Frontal cortex (tissue), 4 donors: ENCODE measurements at places on chromosomes 5 and 9. TPM values are rescaled to one million over a fixed set of nuclear protein-coding genes. Genes with fewer than 3 reads are reported as not detected.

DNA sequence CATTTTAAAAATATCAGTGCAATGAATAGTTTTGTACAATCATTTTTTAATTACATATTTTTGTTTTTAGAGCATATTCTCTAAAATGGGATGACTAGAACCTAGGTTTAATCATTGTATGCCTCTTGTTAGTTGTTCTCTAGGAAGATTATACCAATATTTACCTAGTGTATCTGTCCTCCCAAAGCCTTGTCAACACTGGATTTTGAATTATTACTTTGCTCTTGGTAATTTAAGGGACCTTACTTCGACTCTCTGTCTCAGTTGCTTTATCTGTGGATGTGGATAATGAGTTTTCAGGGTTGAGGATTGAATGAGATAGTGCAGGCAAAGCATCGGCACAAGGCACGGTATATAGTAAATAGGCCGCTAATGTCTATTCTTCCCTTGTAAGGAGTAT lies 10.9 kb upstream of the PIP5K1B start:
- no peak for DNase-seq

The MARCOL gene
- not detected for total RNA-seq

DNA sequence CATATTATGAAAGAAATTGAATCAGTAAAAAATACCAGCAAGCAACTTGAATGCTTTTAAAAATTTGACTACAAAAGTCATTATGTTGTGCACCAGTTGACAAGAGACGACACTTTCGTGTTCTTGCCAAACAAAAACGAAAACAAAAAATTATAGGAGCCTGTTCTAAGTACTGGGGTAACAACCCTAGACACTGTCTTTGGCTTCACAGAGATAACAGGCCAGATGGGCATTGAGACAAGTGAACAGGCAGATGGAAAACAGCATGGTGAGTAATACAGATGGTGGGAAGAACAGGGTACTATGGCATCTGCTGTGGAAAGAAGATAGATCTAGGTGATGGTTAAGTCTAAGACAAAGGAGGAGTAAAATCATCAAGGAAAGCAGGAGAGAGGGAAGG lies 99.0 kb downstream of the CDH12 start:
- DNase-seq, result no peak

DNA sequence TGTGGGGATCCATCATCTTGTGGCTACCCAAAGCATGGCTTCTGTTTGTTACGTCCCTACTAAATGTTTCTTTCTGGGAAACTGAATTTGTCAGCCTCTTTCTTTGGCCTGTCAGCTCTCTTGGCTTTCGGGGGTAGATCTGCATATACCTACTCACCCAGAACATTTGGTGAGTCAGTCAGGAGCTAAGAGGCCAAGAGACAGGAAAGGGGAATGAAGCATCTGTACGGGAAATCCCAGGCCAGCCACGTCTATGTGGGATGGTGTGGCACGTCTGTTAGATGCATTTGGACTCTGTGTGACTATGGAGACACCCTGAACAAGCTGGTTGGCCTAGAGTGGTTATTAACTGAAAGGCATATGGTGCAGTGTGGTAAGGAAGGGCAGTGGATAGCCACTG lies 58.1 kb downstream of the CDO1 start:
- no peak for DNase-seq

- no peak for DNase-seq
Measured at GRCh38 chr9:126412905-126413304, 86.3 kb downstream of the MVB12B start.

GRCh38 chr5:151947931-151948608 lies 23.4 kb upstream of the GLRA1 start:
- no peak for DNase-seq

GRCh38 chr9:35566417-35566816 lies 38.6 kb upstream of the TESK1 start:
- DNase-seq, result no peak

DNA sequence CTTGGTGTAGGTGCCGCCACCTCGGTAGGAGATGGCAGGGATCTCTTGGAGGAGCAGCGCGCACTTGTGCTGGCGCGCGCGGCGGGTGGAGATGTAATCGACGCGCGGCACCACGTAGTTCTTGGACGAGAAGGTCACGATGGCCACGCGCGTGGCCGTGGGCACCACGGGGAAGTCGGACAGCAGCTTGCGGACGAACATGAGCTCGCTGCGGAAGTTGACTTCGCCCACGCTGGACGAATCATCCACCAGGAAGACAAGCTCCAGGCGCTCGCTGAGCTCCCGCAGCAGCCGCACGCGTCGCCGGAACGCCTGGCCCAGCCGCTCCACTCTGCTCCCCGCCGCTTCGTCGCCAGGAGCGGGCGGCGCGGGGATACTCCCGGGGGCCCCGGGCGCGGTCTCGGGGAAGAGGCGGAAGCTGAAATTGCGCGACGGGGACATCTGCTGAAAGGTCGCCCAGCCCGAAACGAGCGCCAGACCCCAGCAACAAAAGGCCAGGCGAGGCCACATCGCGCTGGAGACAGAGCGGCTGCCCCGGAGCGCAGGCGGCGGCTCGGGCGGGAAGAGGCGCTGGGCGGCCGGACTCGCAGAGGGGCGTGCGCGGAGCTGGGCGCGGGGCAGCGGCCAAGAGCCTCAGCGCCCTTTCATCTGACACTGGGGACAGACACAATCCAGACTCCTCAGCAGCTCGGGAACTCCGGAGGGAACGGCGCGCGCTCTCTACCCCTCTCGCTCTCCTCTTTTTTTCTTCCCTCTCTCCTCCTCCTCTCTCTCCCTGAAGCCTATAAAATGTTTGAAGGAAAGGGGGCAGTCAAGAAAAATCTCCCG lies at the start of gene SVEP1:
Gene SVEP1 (minus strand): TSS at position 708 of the 828 bp plus-strand sequence. CDS start 198 bp downstream, at position 510.
- DNase-seq, result peak; percentile 37

- no peak for DNase-seq
Measured at GRCh38 chr9:123048748-123049147, 15.3 kb downstream of the GPR21 start.

The LMBRD2 gene
- total RNA-seq, result 77.9 TPM

- DNase-seq, result no peak
Measured at GRCh38 chr9:27379311-27380251, 82.6 kb upstream of the EQTN start.

The RASGEF1C gene
- 17.9 TPM for total RNA-seq

GRCh38 chr9:95481000-95481399 lies 35.8 kb downstream of the PTCH1 start:
- DNase-seq, result no peak

- no peak for DNase-seq
Measured at GRCh38 chr9:129879991-129880653, 44.9 kb downstream of the USP20 start.

DNA sequence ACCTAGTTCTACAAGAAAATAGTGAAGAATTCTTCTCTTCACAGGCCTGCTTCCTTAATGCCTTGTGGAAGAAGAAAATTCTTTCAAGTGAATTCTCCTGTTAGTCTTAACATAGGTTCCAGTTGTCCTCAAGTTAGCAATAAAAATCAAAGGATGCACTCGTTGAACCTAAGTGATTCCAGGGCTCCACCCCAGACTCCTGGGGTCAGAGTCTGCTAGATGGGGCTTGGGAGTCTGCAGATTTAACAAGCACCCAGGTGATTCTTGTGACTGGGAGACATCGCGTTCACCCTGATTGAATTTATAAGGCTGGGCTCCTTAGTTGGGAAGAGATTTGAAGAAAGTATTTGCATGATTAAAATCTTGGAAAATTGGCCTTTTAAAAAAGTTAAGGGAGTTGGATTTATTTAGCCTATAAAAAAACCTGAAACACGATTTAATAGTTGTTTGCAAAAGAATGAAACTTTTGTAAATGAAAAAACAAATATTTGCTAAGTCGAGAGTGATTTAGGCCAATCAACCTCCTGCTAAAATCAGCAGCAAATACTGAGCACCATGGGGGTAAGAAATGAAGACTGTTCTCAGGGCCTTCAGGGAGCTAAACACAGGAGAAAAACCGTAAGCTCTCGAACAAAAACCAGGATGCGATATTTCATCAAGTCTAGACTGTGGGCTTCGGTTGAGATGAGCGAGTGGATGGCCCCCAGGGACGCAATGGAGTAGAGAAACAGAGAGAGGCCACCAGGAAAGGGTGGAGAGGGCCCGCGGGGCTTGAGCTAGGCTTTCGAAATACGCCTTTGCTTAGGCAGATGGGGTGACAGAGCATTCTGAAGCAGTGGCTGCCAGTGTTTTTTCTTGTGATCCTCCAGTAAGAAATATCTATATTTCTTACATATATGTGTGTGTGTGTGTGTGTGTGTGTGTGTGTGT lies 86.9 kb upstream of the TTC23L start:
- no peak for DNase-seq

GRCh38 chr9:16213781-16214515 lies 656.5 kb downstream of the BNC2 start:
- DNase-seq, result no peak
